CD4-positive, alpha-beta memory T cell (primary cell): ENCODE measurements at places on chromosomes 1 and 21.
A peak's percentile ranks its signal among the peaks of the same experiment; 100 is the strongest.

- no peak for DNase-seq
Measured at GRCh38 chr1:190479050-190479397, 1.4 kb upstream of the BRINP3 start.

DNA sequence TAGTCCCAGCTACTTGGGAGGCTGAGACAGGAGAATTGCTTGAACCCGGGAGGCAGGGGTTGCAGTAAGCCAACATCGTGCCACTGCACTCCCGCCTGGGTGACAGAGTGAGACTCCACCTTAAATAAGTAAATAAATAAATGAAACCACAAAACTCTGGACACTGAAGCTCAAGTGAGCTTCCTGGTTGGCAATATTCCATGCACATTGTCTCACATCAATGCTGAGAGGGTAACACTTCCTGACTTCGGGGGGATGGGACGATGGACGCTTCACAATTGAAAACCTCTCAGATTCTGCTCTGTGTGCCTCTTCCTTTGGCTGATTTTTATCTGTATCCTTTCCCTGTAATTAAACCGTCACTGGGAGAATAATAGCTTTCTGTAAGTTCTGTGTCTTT, 70.0 kb upstream of the ZNF644 start:
- no peak for DNase-seq

DNA sequence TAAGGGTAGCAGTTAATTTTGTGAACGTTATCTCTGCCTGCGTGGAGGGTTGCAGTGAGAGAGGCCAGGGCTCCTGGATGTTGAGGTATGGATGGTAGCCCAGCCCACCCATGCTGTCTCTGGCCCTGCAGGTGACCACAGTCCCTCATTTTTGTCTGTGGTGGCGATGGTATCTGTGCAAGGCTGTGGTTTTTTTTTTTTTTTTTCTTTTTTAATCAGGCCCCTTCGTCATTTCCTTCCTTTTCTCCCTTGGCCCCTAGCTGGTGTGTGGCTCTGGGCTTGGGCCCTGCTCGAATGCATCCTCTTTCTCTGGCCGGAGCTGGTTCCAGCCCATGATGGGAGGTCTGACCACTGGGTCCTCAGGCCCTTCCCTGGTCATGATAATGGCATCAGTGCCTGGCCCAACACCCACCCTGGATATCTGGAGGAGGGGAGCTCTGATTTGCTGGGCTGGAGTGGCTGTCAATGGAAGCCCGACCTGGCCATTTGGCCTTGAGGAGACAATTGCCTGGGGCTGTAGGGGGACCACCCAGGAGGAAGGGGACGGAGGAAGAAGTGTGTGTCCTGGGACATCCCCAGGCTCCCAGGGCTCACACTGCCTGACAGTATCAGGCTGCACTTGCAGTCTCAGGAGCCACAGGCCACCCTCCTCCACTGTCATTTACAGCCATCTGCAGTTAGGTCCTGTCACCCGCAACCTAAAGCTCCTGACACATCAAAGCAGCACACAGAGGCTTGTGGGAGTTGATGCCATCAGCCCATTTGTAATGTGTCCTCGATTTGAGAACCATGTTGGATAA, 8.1 kb upstream of the RNF187 start:
- no peak for DNase-seq

DNA sequence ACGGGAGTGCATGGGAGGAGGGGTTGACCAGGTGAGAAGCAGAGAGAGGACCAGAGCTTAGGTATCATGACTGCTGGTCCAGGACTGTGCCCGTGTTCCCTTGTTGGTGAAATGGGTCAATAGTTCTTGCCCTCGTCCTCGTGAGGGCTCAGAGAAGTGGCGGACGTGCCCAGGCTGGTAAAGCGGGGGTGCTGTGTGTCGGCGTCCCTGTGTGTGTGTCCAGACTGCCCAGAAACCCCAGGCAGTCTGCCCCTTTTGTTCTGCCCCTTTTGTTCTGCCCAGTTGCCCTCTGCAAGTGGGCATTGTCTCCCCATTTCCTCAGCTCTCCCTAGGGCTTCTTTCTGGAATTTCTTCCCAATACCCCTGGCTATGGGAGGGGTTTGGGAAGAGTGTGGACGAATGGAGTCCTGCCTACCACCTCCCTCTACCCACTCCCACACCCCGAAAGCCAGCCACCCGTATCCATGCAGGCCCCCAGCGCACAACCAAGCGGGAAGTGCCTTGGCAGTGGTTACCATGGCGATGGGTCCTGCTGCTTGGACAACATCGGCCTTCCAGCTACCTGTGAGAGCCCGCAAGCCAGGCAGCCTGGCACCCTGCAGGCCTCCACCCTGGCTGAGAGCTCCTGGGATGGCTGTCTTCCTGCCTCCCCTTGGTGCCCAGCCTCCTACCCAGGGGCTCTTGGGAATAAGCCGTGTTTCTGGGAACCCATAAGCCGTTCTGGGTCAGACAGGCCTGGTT, 34.7 kb downstream of the ACOT11 start:
- no peak for DNase-seq

- peak; percentile 90 for DNase-seq
Measured at GRCh38 chr1:32221980-32222755, at the start of the genes EIF3I and TMEM234. Gene EIF3I, plus strand, starts transcription at chr1:32222407. Its CDS starts 35 bp downstream, at chr1:32222442. Gene TMEM234, minus strand, starts transcription at chr1:32222353. Its CDS starts 31 bp downstream, at chr1:32222322.

GRCh38 chr1:210262167-210262896, 29.7 kb downstream of the SERTAD4 start:
- no peak for DNase-seq

DNA sequence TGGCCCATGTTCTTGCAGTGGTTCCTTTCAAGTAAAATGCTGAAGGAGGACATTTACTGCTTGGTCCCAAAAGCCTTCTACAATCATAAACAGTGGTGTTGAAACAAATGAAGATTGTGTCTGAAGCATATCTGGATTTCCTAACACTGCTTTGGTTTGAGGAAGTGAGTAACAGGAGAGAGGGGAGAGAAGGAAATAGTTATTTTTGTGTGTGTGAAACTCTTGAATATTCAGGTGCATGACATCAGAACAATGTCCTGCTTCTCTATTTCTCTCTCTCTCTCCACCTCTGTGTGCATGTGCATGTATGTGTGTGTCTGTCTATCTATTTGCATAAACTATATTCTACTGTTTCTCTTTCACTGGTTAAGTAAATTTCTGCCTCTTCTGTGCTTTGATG, 61.4 kb upstream of the TNFSF18 start:
- DNase-seq, result no peak

DNA sequence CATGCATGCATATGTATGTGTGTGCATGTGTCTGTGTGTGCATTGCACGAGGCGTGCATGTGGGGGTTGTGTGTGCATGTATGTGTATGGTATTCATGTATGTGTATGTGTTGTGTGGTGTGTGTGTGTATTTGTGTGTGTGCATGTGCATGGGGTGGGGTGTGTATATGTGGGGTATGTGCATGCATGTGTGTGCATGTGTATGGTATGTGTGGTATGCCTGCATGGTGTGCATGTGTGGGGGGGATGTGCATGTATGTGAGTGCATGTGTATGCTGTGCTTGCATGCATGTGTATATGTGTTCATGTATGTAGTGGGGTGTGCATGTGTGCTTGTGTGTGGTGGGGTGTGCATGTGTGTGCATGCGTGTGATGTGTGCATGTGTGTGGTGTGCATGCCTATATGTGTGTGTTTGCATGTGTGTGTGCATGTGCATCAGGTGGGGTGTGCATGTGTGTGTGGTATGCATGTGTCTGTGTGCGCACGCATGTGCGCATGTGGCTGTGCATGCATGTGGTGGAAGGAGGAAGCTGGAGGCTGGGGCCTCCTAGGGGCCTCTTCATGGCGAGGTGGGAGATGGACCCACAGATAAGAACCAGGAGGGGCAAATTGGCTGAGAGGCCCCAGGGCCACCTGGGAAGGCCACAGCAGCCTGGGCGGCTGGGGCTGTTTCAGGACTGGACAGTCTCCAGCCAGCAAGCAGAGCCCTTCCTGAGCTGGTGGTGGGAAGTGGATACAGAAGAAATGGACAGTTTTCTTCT, 35.9 kb upstream of the ARF1 start:
- no peak for DNase-seq

- DNase-seq, result no peak
Measured at GRCh38 chr1:3312898-3313575, 141.4 kb upstream of the ARHGEF16 start.

GRCh38 chr21:43279578-43279894, 110.7 kb downstream of the CRYAA start:
- no peak for DNase-seq

DNA sequence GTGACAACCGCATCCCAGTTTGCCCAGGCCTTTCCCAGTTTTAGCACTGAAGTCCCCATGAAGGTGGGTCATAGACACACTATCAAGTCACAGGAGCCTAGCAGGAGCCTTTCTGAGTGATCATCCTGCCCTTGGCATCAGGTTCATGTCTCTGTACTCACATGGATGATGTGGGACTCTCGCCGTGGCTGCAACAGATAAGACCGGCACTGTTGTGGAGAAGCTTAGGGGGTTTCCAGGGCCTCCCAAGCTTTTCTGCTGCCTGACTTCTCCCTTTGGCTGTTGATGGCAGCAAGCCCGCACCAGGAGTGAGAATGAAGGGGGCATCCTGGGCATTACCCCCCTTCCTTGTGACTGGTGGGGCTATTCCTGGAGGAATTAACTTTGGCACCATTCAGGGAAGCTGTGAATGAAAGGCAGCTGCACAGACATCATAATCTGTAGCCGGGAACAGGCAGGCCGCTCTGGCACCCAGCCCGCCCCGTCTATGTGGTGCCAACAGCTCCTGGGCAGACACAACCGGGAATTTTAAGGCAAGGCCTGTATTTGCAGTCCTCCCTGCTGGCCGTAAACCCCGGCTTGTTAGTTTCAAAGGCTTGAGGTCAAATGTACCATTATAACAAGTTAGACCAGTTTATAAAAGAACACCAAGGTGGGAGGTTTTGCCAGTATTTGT, 148.6 kb downstream of the HUNK start:
- no peak for DNase-seq

- DNase-seq, result no peak
Measured at GRCh38 chr1:24366707-24367106, 46.9 kb downstream of the STPG1 start.

DNA sequence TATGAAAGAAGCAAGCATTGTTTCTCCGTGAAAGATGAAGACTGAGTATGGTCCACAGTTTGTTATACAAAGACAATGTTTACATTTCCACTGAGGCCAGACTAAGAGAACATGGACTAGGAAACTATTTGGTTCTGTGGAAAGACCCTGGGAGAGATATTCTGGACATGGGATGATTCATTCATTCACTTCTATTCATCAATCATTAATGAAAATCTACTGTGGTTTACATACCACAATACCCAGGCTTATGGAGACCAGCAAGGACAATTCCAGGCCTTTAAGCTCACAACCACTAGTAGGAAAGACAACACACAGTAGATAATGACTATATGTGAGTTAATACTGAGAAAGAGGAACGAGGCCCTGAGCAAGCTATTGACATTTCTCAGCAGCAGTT, 125.4 kb downstream of the TBX15 start:
- DNase-seq, result no peak

DNA sequence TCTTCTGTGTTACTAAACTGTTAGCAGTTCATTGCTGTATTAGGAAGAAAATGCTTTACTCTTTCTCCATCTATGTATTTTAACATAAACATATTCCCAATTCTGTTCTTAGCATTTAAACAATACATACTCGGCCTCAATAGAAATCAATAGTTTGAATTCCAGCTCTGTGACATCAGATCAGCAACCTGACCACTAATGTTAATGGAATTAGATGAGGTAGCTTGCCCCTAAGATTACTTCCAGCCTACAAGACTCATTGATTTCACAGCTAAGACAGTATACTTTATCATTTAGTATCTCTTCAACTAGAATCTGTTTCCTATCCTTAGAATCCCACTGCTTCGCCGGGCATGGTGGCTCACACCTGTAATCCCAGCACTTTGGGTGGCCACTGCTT, 38.9 kb downstream of the EPRS1 start:
- DNase-seq, result no peak

GRCh38 chr1:116127848-116128540, 16.8 kb downstream of the MAB21L3 start:
- DNase-seq, result no peak

DNA sequence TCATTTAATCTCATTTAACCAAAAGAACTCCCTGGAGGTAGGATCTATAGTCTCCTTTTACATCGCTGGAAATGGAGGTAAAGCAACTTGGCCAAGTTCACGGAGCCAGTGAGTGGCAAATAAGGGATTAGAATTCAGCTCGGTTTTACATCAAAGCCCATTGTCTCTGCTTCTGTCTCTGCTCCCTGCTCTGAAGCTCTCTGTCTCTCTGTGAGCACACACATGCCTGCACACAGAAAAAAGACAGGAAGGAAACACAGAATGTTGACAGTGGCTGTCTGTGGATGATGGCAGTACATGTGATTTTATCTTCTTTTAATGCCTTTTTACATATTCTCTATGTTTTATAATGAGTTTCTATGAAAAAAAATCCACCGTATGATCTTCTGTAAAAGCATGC, 8.9 kb upstream of the DHRS3 start:
- no peak for DNase-seq

GRCh38 chr21:39097981-39098380, 85.3 kb downstream of the PSMG1 start:
- DNase-seq, result no peak

DNA sequence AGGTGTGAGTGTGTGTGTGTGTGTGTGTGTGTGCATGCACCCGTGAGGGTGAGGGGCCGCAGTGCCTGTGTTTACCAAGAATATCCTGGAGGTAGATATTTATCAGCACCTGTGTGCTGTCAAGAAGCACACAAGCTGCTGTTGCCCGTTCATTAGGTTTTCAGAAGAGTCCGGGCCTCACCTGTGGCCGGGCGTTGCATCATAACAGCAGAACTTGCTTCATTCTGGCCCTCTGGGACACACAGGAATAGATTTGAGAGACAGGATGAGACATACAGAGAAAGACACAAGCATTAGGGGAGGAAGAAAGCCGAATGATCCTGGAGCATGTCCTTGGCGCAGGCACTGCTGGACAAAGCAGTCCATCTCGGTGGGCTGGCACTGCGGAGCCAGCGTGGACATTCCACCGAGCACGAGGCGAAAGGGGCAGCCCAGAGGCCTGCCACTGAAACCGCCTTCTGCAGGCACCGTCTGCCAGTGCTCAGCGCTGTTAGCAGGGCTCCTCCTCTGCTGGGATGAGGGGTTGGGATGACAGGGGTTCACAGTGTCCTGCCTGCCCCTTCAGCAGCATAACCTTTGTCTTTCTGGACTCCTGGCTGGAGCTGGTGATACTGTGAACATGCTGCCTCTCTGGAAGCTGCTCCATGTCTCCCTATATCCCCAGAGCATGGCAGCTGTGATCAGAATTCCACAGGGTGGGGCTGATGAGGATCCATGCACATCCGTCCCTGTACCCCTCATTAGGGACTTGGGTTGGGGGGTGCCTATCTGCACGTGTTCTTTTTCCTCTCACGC, 81.1 kb downstream of the PEX14 start:
- DNase-seq, result no peak

DNA sequence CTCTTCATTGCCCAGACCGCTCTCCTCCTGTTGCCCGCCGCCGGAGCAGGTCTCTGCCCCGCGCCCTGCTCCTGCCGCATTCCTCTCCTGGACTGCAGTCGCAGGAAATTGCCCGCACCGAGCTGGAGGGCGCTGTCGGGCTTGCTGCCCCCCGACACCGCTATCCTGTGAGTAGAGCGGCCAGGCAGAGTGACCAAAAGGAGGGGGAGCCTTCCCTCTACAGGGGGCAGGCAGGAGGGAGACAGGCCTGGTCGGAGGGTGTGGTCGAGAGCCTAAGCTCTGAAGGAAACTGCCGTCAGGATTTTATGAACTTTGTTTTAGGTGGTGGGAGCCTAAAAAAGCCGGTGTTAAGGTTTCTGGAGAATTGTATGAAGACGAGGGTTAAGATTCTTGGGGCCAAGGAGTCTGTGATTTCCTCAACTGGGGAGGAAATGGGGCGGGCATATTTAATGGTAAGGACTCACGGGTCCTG, 517 bp downstream of the LRIG2 start:
- DNase-seq, result no peak

- no peak for DNase-seq
Measured at GRCh38 chr1:87104945-87105344, 190.5 kb downstream of the HS2ST1 start.

- no peak for DNase-seq
Measured at GRCh38 chr1:98749152-98749756, 87.7 kb downstream of the SNX7 start.
